Stimulated activated CD4-positive, alpha-beta T cell treated with anti-CD3 and anti-CD28 coated beads, Interleukin-15, amount 100 ng/mL, for 1 hour (primary cell): ENCODE measurements at places on chromosomes 12 and 14.

DNA sequence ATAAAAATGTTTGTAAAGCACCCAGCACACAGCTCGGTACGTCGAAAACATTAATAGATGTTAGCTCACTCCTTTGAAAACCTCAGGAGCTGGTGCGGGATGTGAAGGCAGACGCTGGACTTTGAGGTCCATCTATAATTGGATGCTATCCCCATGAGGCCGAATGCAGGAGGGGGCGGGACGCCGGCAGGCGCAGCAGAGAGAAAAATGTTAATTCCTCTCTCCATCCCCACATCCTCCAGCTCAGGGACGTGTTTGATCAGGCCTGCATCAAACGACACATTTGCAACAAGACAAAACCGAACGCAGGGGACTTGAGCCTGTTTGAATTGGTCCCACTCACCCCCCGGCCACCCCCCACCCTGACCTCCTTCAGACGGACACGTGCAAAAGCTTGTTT is 231.0 kb downstream of the RBM19 start:
- DNase-seq, result no peak

GRCh38 chr14:102215576-102216250 is 76.0 kb downstream of the WDR20 start:
- no peak for DNase-seq

GRCh38 chr12:109535863-109536250 is 37.4 kb downstream of the MMAB start:
- no peak for DNase-seq

DNA sequence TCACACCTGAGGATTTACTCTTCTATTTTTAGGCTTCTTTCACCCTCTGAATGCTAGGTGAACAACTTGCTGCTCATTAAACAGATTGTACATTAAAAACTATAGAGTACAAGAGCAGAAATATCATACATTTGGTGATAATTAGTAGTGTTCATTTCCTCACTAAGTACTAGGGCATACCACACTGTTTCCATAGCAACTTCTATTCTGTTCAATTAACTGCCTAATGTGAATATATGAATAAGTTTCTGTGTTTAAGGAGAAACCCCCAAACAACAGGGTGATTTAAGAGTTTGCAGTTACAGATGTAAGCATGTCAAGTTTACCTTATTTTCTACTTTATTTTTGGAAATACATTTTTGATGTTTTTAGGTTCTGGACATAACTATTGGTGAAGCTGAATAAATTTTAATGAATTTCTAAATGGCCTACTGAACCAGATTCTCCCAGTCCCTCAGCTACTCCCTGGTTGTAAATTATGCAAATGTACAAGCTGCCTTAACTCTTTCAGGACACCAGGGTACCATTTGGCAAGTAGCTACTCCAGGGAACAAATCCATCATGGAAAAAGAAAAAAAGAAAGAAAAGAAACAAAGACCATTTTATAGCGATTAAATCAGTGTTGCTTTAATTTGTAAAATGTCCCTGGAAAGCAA is 199.8 kb upstream of the NAV3 start:
- no peak for DNase-seq

DNA sequence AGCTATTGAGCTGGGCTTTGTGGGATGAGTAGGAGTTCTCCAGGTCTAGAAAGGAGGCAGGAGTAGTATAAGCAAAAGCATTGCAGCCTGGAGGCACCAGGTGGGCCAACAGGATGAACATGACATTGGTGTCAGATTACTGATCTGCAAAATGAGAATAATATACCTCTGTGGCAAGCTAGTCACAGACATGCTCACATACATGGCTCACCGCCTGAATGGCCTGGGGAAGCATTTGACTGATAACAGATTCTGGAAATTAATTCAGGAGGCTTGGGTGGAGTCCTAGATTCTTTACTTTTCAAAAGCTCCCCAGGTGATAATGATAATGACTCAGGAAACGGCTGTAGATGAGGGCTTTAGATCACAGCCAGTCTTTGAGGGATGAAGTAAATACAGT is 709 bp downstream of the TCL1B start:
- no peak for DNase-seq

GRCh38 chr14:63388766-63389431 is 70.2 kb upstream of the GPHB5 start:
- DNase-seq, result no peak

DNA sequence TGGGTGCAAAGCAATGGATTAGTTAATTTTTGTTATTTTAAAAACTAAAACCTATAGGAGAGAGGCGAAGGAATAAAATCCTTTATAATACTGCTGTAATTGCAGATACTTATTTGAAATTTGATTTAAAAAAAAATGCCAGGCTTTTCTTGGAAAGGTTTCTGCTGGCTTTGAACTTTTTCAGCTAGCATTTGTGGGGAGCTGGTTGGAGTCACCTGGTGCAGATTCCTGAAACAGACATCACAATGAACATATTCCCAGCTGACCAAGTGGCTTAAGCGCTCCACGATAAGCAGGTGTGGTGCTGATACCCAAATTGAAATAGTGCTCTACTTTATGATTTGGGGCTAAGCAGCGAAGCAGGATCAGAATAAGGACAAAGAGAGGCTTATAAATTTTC is 42.9 kb downstream of the DACT1 start:
- no peak for DNase-seq

GRCh38 chr12:113359133-113359938 is 949 bp downstream of the PLBD2 start:
- DNase-seq, result no peak

GRCh38 chr14:104601786-104602185 is 2.8 kb downstream of the TMEM179 start:
- no peak for DNase-seq

DNA sequence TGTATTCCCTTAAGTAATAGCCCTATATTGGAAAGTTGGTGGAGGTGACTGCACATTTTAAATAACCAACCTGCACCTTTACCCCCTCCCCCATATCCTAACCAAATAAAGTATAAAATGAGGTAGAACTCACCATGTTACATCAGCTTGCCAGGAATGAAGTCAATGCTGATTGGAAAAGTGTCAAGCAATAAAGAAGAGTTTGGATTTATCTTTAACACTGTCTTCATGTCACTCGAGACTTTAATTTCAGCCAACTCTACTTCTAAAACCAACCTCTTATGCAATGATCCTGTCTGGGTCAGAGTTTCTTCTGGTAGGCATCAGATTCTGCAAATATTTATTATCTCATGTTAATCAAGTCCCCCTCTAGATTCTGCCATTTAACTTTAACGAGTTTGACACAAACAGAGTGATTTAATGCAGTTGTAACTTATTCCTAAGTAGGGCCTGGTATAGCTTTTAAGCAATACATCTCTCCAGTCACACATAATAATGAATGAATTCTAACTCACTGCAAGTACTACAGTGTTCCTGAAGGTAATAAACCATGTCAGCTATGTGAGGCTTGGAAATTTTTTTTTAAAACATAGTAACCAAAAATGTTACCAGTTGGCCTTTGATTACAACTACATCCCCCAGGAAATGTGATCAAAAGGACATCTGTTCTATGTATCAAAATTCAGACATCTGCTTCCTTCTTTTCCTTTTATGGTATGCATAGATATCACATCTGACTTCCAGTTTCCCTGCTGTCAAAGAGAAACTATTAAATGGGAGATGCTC is 98.7 kb downstream of the ERGIC2 start:
- DNase-seq, result no peak

- no peak for DNase-seq
These were observed 90.6 kb upstream of the PWP1 start for GRCh38 chr12:107594995-107595394.

- no peak for DNase-seq
These were observed 94.6 kb downstream of the DACT1 start for GRCh38 chr14:58732387-58732786.

DNA sequence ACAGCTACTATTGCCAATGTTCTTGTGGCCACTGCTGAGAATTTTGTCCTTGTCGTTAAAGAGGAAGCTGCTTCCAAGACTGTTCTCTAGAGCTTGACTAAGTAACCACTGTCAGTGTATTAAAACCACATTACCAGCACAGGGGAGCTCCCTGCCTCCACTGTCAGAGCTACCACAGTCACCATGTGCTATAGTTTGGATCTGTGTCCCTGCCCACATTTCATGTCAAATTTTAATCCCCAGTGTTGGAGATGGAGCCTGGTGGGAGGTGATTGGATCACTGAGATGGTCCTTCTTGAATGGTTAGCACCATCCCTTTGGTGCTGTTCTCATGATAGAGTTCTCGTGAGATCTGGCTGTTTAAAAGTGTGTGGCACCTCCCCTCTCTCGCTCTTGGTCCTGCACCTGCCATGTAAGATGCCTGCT is 23.2 kb upstream of the RAP1B start:
- DNase-seq, result no peak

DNA sequence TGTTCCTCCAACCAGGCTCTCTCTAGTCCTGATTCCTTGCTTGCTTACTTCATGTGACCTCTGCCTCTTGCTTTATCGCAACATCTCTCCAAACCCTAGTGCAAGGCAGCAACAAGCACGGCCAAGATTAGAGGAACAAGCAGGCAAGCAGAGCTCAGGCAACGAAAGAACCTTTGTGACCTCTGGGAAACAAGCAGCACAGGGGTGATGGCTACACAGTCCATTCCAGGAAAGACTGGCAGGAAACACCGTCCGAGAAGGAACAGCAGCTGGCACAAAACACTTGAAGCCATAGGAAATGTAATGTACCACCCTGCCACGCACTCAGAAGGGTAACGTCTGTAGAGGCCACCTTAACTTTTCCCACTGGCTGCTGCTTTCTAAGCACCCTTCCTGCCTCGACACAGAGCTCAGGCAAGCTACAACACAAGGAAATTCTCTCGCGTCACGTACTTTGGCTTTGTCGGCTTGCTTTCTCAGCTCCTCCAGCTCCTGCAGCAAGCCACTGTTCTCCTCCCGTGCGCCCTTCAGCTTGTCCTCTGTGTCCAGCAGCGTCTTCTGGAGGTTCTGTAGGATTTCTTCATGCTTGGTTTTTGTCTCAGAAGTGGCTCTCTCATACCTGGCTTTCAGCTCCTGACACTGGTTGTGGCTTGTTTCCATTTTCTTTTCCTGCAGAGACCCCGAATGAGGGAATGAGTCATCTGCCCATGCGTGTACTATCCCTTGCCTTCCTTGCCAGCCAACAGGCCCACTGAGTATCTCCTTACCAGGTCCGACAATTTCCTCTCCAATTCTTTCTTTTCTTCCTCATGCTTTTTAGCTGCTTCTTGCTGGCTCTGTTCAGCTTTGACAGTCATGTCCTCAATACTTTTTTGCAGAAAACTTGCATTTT is 61.4 kb upstream of the VPS33A start:
- no peak for DNase-seq

GRCh38 chr12:89685363-89685972 is 23.2 kb downstream of the ATP2B1 start:
- DNase-seq, result no peak

- DNase-seq, result no peak
These were observed 1.2 kb downstream of the SLC24A4 start for GRCh38 chr14:92323916-92324818.

GRCh38 chr12:124428792-124429281 is 133.9 kb downstream of the RFLNA start:
- DNase-seq, result no peak

DNA sequence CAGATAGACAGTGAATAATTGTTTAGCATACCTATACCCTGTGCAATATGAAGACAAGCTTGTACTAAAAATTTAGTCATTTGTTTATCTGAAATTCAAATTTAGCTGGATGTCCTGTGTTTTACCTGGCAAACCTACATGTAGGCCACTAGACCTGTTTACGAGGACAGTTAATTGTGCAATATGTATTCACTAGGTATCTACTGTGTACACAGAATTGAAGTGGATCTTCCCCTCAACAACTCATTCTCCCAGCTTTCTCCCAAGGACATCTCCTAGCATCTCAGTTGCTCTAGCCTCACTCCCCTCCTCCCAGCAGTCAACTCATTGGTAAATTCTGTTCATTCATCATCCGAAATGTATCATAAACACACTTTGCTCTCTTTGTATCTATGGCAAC is 25.3 kb downstream of the AK7 start:
- no peak for DNase-seq

DNA sequence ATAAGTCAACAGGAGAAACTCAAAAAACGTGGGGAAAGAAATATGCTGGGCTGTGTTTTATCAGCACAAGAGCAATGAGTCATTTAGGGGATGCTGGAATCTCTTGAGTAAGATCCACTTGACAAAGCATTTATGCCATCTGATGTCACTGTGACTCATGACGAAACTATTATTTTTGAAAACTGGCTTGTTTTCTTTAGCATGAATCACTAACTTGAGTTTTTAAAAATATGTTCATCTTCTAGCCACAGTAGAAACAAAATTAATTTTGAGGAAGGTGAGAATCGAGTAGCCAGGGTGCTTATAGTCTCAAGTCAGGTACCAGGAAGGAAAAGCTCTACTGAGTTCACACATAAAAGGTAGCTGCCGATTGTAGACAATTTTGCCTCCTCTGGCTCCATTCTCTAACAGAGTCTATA is 456.2 kb upstream of the MGAT4C start:
- DNase-seq, result no peak

DNA sequence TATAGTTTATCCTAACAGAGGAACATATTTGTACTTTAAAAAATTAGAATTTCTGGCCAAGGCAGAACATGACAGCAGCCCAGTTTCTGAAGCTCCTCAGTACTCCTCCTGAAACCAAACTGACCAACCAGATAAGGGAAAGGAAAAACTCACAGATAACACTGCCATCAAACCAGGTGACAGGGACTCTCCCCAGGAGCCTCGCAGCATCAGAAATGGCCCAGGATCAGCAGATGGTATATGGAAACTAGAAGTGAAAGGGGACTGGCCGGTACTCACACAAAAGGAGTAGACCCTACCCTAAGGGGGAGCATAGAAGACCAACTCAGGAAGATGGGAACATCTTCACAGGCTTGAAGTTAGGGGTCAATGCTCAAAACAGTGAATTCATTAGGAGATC is 22.0 kb downstream of the GALC start:
- no peak for DNase-seq

DNA sequence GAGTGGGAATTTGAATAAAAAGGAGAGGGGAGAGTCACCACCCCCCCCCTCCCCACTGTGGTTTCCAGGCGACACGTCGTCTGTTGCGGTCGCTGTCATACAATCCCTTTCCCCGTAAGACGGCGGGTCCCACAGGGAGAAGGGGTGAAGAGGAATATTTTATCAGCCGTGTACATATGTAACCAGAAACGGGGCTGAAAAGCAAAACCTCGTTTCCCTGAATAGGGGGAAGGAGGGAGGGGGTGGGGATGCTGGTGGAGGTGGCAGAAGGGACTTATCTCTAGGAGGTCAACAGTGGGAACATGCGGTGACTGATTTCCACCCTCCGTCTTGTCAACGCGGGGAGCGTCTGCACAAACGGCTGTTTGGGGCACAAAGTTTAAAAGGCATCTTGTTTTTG is 171.4 kb downstream of the RBM19 start:
- DNase-seq, result no peak

GRCh38 chr12:122203301-122204166 is at the start of gene B3GNT4:
Gene B3GNT4, plus strand, starts transcription at chr12:122203709. Its CDS starts 910 bp downstream, at chr12:122204619.
- peak; percentile 45 for DNase-seq

DNA sequence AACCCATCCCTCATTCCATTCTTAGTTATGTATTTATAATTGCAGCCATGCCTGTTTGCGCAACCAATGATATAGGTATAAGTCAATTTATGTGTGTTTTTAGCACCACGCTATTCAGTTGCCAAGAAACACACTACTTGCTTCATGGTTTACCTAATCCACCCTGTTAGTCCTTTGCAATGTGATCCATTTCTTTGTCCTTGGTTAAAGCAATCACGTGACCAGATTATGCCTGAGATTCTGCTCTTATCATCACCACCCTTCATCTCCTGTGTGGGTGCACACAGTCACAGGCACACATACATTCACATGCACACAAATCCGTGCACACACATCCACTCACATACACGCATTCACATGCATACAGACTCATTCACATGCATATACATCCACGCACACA is 52.3 kb upstream of the KCNA5 start:
- DNase-seq, result no peak

- no peak for DNase-seq
These were observed 342.5 kb downstream of the TMEM132D start for GRCh38 chr12:129561304-129561703.
